ENCODE measurements at places on chromosomes 13 and 19.

GRCh38 chr13:49635599-49636433, 7.5 kb downstream of the ARL11 start:
- DNase-seq: peak; percentile 47

DNA sequence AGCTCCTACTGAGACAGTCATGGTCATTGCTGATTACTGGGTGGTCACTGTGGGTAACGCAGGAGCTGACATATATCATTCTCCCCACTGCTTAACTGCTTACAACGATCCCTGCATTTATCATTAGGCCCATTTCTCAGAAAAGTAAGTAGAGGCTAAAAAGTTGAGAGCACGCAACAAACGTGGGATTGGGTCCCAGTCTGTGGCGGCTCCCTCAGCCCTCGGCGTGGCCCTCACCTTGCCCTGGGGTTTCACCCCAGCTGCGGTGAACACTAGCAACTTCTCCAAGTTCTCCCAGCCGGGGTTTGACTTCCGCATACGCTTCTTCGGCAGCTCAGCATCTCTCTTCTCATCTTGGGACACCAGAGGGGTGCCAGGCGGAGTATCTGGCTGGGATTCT, 2.5 kb downstream of the PNKP start:
- no peak for DNase-seq

DNA sequence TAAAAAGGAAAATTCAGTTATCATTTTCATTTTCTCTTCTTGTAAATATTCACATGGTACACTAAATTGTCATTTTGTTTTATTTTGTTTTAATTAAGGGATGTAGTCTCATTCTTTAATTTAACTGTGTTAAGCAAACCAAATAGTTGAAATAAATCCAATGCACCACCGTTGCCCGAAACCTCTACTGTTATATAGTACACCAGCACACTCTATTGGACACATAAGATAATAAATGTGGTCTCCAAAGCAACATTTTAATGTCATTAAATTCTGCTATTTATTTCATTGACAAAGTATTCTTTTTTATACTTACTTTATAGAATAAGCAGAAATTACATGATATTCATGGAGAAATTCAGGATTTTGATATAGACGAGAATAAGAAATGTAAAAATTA, 156.4 kb upstream of the FREM2 start:
- DNase-seq: no peak

DNA sequence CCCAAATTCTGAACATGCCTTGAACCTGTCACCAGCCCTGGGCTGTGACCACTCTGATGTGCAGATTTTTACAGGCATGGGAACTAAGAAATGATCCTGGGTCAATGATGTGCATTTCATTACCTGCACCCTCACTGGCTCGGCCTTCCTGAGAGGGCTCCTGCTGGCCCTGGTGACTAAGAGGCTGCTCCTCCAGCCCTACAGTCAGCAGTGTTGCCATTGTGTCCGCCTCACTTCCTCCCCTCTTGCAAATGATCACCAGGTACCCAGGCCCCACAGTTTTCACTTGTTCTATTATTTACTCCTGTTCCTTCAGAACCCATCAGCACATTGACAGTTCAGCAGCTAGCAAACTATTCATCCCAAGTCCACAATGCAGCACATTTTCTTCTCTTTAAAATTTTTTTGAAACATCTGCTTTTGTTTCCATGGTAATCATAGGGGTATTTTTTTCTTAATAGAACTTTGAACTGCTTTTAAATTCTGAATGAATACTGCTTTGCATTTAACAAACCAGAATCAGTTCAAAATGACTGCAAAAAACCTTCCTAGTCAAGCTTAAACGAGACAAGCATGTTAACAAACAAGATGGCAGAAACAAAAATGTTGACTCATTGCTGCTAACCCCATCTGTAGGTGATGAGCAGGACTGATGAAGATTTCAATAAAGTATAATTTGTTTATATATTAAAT, 29.3 kb downstream of the STARD13 start:
- no peak for DNase-seq

DNA sequence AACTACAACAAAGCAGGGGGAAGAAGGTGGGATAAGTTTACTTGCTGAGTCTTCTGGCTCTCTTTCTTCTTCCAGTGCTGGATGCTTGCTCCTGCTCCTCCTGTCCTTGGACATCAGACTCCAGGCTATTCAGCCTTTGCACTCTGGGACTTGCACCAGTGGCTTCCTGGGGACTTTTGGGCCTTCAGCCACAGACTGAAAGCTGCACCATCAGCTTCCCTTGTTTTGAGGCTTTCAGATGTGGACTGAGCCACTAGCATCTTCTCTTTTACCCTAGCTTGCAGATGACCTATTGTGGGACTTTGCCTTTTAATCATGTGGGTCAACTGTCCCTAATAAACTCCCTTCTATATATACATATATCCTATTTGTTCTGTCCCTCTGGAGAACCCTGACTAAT, 173.0 kb upstream of the UFM1 start:
- DNase-seq: no peak

- DNase-seq: no peak
Measured at GRCh38 chr19:35170359-35171061, 16.0 kb downstream of the FXYD5 start.

- no peak for DNase-seq
Measured at GRCh38 chr13:102141625-102142472, 260.0 kb downstream of the FGF14 start.

DNA sequence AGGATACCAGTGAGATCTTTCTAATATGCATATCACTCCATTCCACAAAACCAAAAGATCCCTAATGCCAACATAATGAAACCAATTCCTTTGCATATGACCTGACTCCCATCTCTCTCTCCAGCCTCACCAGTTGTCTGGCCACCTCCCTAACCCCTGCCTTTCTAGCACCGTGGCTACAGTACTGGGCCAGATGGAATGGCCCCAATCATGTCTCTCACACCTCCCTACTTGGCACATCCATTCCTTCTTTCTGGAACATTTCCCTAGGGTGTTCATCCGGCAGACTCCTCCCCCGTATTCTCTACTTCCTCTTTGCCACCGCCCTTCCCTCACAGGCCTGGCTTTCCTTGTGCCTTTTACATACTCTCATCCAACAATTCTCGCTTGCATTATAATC, 62.0 kb downstream of the GPALPP1 start:
- no peak for DNase-seq

- DNase-seq: no peak
Measured at GRCh38 chr19:45852983-45853382, 10.0 kb downstream of the SYMPK start.

GRCh38 chr13:22562116-22562515, 618.7 kb upstream of the SGCG start:
- DNase-seq: no peak

- no peak for DNase-seq
Measured at GRCh38 chr19:40309666-40310065, 24.5 kb upstream of the AKT2 start.

Measured in CD4-positive, alpha-beta T cell treated with Interleukin-6 for 4 hours (primary cell).